Cortex of kidney (tissue), 1 donor: ENCODE measurements at places on chromosomes 5 and 9.

- no peak for DNase-seq
Observed at GRCh38 chr5:96876292-96876850, at the start of gene ERAP2. Gene ERAP2, plus strand, starts transcription at chr5:96876500. Its CDS starts 3,186 bp downstream, at chr5:96879686.

- no peak for DNase-seq
Observed at GRCh38 chr5:32935283-32935682, 224.2 kb downstream of the NPR3 start.

GRCh38 chr9:91782708-91783214, 167.3 kb downstream of the ROR2 start:
- DNase-seq = no peak

- no peak for DNase-seq
Observed at GRCh38 chr9:23555851-23556250, 270.2 kb downstream of the ELAVL2 start.

DNA sequence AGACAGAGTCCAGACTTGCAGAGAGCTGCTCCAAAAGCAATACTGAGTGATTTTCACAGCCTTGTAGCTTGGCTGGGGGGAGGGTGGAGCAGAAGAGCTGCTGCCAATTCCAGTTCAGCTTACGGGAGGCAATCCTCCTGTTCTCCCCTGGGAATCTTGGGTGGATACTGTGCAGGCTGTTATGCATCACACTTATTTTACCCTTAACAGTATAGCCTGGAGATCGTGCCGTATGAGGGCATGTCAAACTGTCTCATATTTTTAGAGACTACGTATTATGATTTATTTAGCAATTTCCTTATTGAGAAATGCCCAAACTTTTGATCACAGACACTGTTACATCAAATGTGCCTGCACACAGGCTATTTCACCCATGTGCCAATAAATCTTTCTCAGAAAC, 85.2 kb downstream of the BASP1 start:
- DNase-seq = no peak

DNA sequence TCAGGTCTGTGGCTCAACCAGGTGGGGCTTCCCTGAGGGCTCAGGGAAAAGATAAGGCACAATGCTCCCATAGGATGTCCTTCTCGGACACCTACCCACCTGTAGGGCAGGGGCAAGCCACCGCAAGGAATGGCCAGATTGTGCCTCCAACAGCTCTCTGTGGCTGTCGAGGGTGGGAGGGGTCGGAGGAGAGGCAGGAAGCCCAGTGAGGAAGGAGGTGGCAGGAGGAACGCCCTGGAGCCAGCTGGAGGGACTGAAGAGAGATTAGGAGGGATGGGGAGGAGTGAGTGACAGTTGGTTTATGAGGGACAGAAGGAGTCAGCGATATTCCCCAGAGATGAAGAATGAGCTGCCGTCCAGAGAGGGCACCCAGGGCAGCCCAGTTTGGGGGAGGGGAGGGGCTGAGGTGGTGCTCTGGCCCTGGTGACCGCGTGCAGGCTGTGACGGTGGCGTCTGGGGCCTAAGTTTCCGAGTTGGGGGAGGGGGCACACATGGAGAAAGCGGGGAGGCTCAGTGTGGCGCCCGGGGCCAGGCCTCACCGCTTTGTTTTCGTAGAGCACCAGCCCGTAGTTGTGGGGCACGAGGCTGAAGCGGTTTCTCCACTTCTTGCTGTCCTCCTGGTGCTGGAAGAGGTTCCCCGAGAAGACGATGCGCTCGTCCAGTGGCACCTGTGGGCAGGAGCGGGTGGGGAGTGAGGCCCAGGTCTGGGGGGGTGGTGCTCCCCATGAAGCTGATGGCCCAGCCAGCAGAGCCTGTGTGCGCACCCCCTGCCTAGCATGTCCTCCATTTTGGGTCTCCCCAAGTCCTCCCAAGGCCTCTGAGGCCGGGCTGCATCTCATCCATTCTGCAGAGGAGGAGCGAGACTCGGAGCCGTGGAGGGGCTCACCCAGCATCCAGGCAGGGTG, 75.6 kb downstream of the LRSAM1 start:
- no peak for DNase-seq
